Small intestine (tissue), 16 donors: ENCODE measurements at places on chromosomes 1 and 21. TPM values are rescaled to one million over a fixed set of nuclear protein-coding genes. Genes with fewer than 3 reads are reported as not detected.
A peak's percentile ranks its signal among the peaks of the same experiment; 100 is the strongest.

- no peak for DNase-seq
These were observed 9.2 kb upstream of the PLA2G4A start for GRCh38 chr1:186819563-186819962.

- DNase-seq: peak; percentile 75
These were observed at the start of gene KIF26B for GRCh38 chr1:245154429-245155271. TSS of gene KIF26B (plus strand) at chr1:245154985. CDS start at chr1:245155425, 440 bp downstream.

GRCh38 chr1:7582460-7582972 lies 188.6 kb upstream of the VAMP3 start:
- no peak for DNase-seq

DNA sequence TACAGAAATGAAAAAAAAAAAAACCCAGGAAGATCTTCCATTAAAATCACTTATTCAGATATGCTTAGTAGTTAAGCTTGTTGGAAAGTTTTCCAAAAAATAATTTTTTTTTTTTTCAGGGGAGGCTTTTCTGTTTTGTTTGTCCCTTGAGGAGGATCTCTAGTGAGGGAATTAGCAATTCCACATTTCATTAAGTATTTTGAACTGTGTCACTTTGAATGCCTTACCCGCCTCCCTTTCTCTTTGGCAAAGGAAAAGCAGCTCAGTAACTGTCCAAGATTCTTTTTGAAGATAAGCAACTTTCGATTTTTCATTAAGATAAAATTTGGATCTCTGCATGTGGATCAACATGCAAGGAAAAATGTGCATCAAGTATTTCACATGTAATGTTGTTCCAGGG lies 1.8 kb downstream of the NTNG1 start:
- no peak for DNase-seq

GRCh38 chr1:59354709-59355337 lies 57.9 kb downstream of the FGGY start:
- DNase-seq: peak; percentile 14

The JMJD4 gene
- 12.6 TPM for polyA plus RNA-seq

The CD84 gene
- polyA plus RNA-seq: 0.27 TPM

The GNAT2 gene
- 0.04 TPM for polyA plus RNA-seq

The OR10J1 gene
- not detected for polyA plus RNA-seq

The RHD gene
- polyA plus RNA-seq: 0.93 TPM

The DENND4B gene
- polyA plus RNA-seq: 35.6 TPM

The CASQ1 gene
- polyA plus RNA-seq: 0.66 TPM
